ENCODE measurements at places on chromosomes 7 and 10.

- no peak for DNase-seq
Observed at GRCh38 chr7:98641646-98642500, 24.8 kb downstream of the NPTX2 start.

DNA sequence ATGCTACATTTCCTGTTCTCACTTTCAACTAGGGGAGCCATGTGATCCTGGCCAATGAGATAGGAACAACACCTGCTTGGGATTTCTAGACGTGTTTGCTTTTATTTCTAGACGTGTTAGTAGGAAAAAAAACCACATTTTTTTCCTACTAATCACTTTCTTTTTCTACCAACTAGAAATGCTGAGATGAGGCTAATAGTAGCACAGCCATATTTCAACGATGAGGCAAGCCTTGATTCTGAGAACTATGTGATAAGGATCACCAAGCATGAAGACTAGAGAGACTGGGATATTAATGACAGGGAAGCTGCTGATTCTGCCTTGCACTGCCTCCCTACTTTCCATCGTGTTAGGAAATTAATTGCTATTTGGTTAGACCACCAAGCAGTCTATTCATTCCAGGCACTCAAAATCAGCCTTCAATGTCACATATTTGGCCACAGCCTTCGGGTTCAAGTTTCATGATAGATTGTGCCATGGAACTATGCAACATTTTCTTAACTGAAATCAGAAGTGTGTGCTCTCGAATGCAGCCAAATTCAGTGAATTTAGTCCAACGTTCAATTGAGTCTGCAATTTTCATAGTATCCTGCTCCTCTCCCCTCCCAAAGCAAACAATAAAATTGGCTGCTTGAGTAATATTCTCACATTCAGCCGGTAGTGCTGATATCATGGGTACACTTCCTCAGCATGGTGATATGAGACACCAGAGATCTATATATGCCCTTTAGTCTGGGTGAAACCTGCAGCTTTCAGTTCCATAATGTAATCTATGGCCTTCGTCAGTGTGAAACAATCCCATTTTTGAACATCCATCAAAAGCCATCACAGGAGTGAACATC lies 98.1 kb downstream of the GPR37 start:
- DNase-seq: no peak

GRCh38 chr10:117412469-117413010 lies 37.3 kb upstream of the PDZD8 start:
- no peak for DNase-seq

DNA sequence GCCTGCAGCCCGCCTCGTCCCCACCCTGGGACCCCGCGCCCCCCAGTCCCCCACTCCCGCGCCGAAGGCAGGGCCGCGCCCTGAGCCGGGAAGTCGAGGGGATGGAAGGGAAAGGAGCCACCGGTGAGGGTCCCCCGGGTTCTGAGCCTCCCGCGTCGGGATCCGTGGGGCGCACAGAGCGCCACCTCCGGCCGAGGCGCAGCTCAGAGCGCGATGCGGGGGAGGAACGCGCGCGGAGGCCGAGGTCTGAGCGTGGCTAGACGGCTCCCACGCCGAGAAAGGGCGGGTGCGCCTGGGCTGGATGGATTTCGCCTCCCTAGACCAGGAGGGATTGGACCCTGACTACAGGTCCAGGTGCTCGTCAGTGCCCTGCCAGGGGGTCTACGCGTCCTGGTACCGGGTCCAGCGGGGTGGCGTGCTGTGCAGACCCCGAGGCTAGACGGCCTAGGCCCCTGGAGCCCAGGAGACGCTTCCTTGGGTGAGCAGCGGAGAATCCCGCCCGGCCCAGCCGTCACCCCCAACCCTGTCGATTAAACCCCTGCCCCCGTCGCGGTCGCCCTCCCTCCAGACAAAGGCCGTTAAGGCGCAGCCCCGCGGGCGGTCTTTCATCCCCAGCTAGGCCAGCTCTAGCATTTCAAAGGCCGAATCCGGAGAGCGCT lies 986 bp upstream of the PDGFA start:
- no peak for DNase-seq

- no peak for DNase-seq
Observed at GRCh38 chr7:81284576-81284975, 365.7 kb upstream of the SEMA3C start.

GRCh38 chr7:6398943-6399342 lies 48.8 kb downstream of the DAGLB start:
- DNase-seq: no peak

DNA sequence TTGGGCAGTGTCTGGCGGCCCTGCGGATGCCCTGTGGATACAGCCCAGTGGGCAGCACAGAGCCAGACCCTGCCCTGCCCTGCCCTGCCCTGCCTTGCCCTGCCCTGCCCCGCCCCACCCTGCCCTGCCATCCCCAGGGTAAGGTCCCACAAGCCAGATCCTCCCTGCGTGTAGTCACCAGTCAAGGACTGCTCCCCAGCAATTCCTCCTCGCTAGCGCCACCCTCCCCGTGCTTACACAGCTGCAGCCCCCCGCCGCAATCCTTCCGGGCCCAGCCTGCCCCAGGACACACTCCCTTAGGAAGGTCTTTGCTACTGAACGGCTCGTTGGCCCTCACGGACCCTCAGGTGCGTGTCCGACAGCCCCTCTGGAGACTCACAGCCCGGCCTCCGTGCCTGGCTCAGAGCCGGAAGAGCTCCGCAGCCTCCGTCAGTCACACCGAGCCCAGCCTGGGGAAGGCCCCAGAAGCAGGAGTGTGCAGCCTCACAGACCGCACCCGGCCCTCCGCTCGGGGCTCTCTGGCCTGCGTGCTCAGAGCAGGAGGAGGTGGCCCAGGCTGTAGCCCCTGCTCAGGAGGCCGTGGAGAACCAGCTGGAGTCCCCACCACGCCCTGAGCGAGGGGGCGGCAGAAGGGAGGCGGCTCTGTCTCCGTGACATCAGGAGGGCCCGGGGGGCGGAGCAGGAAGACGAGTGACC lies 68.3 kb downstream of the PWWP2B start:
- DNase-seq: no peak

- DNase-seq: no peak
Observed at GRCh38 chr7:24365606-24366005, 81.6 kb downstream of the NPY start.

DNA sequence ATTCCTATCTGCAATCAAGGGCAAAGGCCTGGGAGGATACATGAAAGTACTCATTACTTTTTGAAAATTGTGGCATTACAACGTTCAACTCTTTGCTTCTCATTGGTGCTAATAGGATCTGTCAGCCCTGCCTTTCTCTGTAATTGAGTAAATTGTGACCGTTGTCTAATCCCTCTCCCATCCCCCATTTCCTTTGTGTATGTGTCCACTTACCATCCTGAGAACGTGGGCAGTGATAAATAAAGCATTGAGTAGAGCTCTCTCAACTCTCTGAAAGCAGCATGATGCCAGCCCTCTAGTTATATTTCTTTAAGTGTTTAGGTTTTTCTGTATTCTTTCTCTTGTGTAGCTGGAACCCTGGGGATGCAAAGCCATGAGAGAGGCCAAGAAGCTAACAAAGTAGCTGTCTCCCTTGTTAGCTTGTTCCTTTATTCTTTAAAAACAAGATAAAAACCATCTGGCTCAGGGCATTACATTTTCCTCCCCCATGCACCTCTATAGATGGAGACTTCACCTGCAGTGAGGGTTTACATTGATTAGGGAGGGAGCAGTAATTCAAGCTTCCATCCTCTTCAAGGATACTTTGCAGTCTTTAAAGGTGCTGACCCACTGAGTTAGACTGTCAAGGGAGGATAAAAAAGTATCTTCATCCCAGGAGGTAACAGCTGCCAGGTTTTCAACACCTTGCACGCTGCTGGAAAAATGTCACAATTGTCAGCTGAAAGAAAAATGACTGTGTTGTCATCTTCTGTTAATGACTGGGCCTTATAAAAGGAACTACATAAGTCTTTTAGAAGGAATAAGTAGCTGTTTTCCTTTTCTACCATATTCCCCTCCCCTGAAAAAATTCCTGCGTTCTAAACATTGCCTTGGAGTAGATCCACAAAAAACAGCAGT lies 112.3 kb downstream of the BTRC start:
- DNase-seq: no peak

GRCh38 chr10:12019283-12019971 lies 23.2 kb downstream of the UPF2 start:
- DNase-seq: no peak

DNA sequence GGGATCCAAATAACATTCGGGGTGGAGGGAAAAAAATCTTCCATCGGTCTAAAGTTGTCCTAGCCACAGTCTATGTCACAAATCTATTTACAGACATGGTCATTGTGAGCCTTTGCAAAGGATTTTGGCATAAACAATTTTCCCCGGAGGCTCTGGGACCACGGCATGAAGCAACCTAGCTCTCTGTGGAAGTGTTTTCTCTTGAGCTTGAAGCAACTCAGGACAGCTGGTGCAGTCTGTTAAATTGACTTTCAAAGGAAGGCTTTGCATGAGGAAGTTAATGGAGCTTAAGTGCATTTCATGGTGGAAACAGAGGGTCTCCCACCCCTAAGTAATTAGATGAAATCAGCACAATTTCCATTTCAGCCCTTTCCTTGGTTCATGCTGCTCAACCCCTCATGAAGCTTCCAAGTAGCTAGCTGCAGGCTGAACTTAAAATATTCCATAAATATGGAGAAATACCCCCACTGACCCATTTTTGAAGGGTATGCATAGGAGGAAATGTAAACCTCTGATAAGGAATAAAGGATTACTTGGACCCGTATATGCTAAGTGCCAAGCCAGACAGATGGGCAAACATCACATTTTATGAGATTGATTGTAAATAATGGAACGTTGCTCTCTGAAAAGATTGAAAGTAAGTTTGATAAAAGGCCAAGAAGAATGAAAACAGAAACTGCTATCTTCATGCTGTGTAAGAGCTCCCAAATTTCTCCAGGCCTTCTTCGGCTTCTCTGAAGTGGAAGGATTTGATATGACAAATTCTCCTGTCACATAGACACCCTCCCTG lies 39.9 kb downstream of the CCDC3 start:
- DNase-seq: no peak

- DNase-seq: no peak
Observed at GRCh38 chr10:128047351-128047750, 78.9 kb downstream of the MKI67 start.

DNA sequence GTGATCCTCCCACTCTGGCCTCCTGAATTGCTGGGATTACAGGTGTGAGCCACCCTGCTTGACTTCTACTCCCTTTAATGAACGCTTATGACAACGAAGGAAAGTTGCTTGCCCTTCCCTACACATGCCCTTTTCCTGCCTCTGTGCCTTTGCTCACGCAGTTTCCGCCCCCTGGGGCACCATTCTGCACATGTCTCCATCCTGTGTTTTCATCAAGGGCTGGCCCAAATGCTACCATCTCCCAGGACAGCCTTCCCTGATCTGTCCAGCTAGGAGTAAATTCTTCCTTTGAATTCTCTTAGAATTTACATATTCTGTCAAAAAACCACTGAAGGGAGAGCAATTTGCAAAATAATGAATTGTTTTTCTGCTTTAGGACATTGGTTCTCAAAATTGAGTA lies 50.0 kb upstream of the KMT2C start:
- DNase-seq: no peak

- DNase-seq: no peak
Observed at GRCh38 chr10:92081641-92082040, 158.1 kb downstream of the BTAF1 start.

GRCh38 chr7:155215576-155216325 lies 81.9 kb upstream of the INSIG1 start:
- DNase-seq: no peak

GRCh38 chr7:21142081-21142480 lies 285.8 kb upstream of the SP4 start:
- DNase-seq: no peak

DNA sequence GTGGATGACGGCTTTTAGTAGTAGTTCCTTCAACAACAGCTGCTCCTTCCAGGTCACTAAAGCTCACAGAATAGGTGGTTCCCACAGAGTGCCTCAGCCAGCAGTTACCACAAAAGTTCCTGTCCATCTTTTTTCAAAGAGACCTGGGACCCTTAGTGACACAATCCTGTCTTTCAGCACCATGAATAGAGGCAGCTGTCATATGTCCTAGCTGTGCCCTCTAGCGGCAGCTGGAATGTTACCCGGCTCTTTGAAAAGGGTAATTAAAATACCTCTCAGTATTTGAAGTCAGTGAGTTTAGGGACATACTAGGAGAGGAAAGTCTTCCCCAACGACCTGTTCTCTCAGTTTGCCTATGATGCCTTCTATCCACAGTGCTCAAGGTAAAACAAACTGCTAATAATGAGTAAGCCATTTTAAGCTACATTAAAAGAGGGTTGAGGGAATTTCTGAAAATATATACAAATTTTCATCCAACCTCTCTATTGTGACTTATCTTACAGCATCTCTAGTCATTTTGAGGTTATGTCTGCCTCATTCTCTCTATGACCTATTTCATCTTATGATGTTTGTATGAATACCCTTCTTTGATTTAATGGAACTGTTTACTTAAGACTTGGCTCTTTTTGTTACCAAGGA lies 290.8 kb downstream of the NXPH1 start:
- no peak for DNase-seq

GRCh38 chr10:5557799-5558771 lies 33.3 kb downstream of the CALML3 start:
- DNase-seq: no peak

- DNase-seq: no peak
Observed at GRCh38 chr7:129394982-129395914, 39.0 kb upstream of the STRIP2 start.

- DNase-seq: peak; percentile 65
Observed at GRCh38 chr7:99137411-99138180, 6.3 kb downstream of the SMURF1 start.

Data from GM04504 (cell line).